ENCODE measurements at places on chromosomes 5 and 9.

GRCh38 chr9:112541685-112542084 is 55.1 kb downstream of the KIAA1958 start:
- no peak for DNase-seq

DNA sequence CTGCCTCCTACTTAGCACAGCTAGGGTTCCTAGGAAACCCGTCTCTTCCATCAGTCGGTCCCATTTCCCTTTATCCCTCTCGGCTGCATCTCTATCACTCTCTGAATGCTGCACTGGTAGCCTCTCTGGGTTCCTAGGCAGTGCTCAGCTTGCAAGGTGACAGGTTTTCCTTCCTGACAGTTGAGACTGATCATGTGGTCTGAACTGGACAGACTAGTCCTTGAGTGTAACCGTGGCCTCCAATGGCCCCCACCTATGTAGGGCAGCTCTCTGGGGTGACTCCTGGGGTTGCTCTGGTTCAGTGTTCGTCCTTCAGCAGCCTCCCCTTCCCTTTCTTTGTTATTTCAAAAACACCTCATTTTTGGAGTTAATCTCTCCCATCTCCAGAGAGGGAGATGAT is 3.8 kb downstream of the TMEM8B start:
- DNase-seq = no peak

DNA sequence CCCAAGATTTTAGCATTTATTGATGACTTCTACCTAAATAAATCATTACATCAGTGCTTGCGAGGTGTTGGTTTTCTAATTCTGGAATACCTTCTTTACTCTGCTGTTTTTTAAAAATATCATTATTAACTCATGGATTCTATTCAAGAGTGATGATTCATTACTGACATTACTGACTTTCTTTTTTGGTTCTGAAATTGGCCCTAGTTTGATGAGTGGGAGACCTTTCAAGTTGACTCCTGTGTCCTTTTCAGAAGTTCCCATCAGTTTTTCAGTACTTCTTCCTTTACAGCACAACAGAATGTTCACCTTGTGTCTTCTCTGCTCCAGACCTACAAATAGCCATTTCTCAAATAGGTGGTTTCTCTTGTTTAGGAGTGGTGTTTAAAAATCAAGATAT is 114.1 kb downstream of the PCSK5 start:
- no peak for DNase-seq

GRCh38 chr5:1820926-1821325 is 19.7 kb downstream of the NDUFS6 start:
- DNase-seq = no peak

DNA sequence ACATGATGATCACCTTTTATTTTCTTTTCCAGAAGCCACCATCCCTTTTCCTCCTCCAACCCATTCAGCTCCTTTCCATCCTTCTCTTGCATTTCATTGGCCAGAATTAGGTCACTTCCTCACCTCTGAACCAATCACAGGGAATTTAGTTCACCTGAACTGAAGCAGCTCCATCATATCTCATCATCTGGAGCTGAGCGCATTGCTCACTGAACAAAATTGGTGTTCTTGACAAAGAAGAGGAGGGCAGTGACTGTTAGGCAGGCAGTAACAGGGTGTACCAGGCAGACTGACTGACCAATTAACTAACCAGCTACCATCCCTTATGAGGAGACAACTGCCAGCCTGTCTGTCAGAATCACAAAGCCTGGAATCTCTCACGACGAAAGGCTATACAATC is 1.8 kb upstream of the ZNF354A start:
- no peak for DNase-seq

- DNase-seq = no peak
Measured at GRCh38 chr5:170771496-170771895, 12.0 kb upstream of the GABRP start.

DNA sequence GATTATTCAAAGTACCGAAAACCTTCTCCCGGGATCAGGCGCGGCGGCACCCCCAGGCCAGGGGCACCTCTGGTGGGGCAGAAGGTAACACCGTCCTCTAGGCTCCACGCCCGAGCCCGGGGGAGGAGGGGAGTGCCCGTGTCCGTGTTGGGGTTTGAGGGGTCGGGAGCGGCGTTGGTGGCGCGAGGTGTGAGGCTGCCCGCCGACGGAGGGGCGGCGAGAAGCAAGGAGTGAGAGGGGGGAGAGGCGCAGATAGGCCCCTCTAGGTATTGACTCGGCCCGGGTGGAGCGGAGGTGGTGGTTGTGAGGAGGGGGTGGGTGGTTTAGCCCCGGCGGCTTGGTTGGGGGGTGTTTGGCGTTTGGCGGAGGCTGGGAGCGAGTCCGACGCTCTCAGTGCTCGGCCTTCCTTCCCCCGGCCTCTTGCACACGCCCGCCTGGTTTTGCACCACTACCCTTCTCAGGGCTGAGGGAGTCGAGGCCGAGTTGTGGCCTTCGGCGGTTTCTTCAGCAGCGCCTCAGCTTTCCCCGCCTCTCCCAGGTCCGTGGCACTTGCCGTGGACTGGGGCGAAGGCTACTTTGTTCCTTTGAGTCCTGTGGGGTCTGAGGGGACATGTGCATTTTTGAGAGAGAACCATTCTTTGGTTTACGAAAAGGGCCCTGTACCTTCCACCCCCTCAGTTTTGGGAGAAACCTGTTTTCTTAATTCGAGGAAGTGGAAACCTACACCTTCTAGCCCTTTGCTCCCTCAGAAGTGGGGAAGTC is 450 bp downstream of the GPBP1 start:
- no peak for DNase-seq
